ENCODE measurements at places on chromosomes 4 and X.

GRCh38 chrX:110684653-110685052 lies 111.0 kb downstream of the CHRDL1 start:
- DNase-seq, result no peak

GRCh38 chrX:136692271-136692670 lies 44.3 kb downstream of the CD40LG start:
- DNase-seq, result no peak

DNA sequence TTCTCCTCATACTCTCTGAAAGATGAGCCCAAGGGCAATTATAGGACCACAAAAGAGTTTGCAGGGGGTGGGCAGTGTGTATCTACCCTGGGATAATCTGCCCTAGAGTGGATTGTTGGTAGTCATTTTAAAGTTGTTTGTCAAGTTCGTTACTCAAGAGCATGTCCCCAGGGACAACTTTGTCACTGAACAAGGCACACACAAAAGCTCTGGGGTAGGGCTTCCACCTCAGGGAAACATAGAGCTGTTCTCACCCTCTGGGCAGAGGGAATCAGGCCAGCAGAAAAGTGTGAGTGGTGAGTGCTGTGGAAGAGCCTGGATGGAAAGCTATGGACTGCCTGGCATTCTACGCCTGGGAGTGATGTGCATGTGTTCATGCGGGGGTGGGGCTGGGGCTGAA lies 23.3 kb upstream of the LEF1 start:
- no peak for DNase-seq

DNA sequence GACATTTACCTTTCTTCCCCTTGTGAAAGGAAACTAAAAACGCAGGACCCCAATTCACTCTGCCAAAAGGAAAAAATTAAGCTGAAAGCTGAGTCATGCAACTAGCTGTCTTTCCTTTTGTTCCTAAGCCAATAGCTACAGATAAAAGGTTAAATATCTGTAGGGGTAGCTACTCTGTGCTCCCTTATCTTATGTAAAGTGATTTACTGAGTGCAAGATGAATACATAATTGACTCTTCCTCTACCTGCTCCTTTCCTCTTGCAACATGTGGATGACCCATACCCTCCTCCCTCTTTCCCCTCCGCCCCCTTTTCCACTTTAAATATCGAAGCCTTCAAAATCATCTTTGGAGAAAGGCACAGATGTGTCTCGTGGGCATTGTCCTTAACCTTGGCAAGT lies 68.0 kb upstream of the ZNF157 start:
- no peak for DNase-seq

DNA sequence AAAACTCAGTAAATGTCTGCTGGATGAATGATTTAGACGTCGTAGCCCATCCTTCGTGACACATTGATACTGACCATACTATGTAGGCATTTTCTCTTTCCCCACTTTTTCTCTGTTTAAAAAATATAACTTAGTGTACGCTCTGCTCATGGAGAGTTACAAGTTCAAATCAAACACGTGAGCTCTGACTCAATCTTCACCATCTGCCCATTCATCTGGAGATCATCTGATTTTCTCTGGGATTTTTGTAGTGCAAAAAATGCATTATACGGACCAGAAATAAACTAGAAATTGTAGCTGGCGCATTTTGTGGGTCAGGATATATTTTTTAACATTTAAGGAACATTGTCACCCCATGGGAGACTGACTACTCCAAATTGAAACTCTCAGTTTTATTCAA lies 124.7 kb upstream of the FAM9B start:
- DNase-seq, result no peak

- DNase-seq, result no peak
Observed at GRCh38 chr4:14196131-14196530, 568.6 kb upstream of the BOD1L1 start.

GRCh38 chr4:169988252-169988651 lies 37.9 kb downstream of the MFAP3L start:
- no peak for DNase-seq

- no peak for DNase-seq
Observed at GRCh38 chrX:2348211-2348610, 152.6 kb downstream of the DHRSX start.

GRCh38 chr4:26126994-26127393 lies 193.8 kb upstream of the RBPJ start:
- DNase-seq, result no peak

Data from CD4-positive, alpha-beta T cell treated with Interleukin-1 beta for 1 hour (primary cell).